Right atrium auricular region (tissue), 2 donors: ENCODE measurements at places on chromosomes 16 and 17.

DNA sequence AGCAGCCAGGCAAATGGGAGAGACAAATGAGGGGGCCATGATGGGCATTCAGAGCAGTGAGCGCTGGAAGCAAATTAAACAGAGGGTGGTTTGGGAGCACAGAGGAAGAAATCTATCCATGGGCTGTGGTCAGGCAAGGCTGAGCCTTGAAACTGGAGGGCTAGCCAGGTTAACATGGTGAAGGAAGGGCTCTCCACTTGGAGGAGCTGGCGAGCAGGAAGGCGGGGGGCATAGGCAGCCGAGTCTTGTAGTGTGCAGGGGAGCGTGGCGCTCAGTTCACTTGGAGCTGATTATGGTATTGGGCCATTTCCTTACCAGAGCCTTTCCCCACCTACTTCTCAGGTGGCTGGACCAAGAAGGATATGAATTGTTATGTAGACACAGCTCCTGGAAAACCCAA lies 189.7 kb downstream of the SNX29 start:
- DNase-seq: no peak

GRCh38 chr17:50785946-50786570 lies 18.7 kb upstream of the ANKRD40CL start:
- no peak for DNase-seq

GRCh38 chr16:27600381-27600780 lies 50.4 kb downstream of the KATNIP start:
- DNase-seq: no peak

- no peak for DNase-seq
These were observed 147.9 kb downstream of the STXBP4 start for GRCh38 chr17:55116440-55116914.

GRCh38 chr16:70736465-70737376 lies 50.9 kb upstream of the MTSS2 start:
- no peak for DNase-seq
